Stimulated activated CD4-positive, alpha-beta T cell treated with anti-CD3 and anti-CD28 coated beads, Interleukin-15, amount 100 ng/mL, for 48 hours (primary cell): ENCODE measurements at places on chromosomes 5 and 9.

GRCh38 chr5:120848883-120849282 lies 384.8 kb downstream of the PRR16 start:
- DNase-seq: no peak

GRCh38 chr9:16031971-16032370 lies 479.1 kb downstream of the CCDC171 start:
- no peak for DNase-seq

- DNase-seq: no peak
These were observed 195.9 kb downstream of the ASTN2 start for GRCh38 chr9:117218951-117219350.

- DNase-seq: no peak
These were observed 6.1 kb downstream of the RPS14 start for GRCh38 chr5:150443242-150444075.
